ENCODE measurements at places on chromosomes 16 and 17.

DNA sequence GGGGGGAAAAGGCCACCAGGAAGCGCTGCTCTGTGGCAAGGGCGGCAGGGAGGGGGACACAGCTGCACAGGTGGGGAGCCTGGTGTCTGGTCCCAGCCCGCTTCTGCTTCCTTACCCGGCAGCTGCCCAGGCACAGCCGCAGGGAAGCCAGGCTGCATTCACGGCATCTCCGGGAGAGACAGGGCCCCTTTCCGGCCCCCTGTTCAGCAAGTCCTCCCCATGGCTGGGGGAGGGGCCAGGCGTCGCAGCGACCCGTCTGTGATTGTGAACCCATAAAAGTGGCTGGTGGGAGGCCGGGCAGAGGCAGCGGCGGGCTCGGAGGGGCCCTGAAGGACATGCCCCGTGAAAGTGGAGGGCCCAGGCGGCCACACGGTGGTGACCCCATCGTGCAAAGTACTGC, 28.7 kb downstream of the SOX8 start:
- DNase-seq, result no peak

DNA sequence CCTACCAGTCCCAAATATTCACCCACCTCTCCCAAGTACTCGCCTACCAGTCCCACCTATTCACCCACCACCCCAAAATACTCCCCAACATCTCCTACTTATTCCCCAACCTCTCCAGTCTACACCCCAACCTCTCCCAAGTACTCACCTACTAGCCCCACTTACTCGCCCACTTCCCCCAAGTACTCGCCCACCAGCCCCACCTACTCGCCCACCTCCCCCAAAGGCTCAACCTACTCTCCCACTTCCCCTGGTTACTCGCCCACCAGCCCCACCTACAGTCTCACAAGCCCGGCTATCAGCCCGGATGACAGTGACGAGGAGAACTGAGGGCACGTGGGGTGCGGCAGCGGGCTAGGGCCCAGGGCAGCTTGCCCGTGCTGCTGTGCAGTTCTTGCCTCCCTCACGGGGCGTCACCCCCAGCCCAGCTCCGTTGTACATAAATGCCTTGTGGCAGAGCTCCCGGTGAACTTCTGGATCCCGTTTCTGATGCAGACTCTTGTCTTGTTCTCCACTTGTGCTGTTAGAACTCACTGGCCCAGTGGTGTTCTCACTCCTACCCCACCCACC, 29.8 kb downstream of the POLR2A start:
- no peak for DNase-seq

GRCh38 chr16:57876210-57876609, 73.9 kb upstream of the KIFC3 start:
- DNase-seq, result no peak

DNA sequence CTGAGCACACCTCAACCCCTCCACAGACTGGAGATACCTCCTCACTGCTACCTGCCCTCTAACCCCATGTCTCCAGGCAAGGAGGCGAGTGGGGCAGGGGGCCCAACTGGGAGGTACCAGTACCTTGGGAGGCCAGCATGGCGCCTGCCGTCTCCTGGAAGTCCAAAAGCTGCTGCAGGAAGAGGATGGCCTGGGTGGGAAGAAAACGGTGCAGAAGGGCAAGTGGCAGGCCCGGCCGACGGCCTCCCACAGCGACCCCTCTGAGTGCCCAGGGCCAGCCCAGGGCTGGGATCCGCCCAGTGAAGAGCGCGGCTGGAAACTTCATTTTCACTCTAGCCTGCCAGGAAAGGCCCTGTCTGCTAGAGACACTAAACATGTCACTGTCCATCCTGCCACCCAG, 8.5 kb downstream of the ZACN start:
- DNase-seq, result no peak

DNA sequence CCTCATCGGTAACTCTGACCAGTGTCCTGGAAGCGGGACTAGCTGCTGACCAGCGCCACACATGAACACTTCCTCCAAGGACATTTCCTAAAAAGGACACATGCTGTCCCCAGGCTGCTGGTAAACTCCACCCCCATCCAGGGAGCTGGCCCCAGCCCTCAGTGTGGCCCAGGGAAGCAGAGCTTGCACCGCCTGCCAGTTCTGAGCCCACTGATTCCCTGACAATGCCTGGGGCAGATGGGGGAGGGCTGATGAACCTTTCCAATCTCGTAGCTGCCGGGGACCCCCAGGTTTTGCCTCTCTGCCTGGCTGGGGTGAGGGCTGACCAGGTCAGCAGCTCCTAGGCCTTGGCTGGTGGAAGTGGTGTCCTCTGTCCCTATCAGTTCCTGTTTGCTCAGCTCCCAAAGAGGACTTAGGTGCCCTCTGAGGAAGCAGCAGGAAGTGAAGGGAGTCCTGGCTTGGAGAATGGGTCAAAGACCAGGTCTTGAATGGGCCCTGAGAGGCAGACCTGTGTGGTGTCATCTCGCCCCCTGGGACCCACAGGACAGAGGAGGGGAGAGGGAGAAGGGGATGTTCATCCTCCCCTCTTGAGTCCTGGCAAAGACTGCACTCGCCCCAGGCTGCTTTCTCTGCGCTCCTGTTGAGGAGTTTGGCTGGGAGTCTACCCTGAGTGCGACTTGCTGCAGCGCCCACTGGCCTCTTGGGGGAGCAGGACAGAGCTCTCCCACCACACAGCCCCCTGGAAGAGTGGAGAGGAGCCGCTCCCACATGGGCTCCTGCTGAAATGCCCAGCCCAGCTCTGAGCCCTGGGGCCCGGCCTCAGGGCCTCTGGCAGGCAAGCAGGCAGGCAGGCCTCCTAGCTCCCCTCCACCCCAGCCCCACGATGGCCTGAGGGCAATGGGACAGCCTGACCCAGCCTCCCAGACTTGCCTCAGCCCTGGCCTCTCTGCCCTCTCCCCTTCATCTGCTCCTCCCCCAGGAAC, 16.8 kb downstream of the PDK2 start:
- DNase-seq, result no peak

DNA sequence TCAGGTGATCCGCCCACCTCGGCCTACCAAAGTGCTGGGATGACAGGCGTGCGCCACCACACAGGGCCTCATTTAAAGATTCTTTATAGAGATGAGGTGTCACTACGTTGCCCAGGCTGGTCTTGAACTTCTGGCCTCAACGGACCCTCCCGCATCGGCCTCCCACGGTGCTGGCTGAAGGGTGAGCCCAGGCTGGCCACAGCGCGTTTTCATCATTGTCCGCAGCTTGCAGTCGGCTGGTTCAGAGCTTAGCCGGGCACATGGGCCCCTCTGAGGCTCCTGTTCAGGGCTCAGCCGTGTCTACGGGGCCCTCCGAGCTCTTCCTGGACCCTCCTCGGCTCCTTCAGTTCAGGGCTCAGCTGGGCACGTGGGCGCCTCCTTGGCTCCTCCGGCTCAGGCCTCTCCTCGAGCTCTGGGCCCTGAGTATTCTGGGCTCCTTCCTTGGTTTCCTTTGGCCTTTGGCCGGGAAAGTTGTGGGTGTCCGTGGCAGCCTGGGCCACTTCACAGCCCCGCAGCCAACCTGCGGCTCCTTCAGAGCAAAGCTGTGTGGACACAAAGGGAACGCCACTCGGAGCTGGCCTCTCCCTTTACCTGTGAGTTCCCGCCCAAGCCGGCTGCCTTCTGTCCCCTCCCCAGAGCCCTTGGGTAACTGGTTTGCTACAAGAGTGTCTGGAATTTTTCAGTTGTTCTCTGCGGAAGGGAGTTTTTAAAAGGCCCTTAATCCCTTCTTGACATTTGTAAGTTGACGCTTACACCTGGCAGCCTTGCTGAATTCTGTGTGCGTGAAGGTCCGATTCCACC, 1.2 kb upstream of the MSLN start:
- no peak for DNase-seq

GRCh38 chr17:55806745-55807495, 56.1 kb downstream of the PCTP start:
- DNase-seq, result no peak

- DNase-seq, result no peak
Measured at GRCh38 chr17:43552229-43552837, 6.2 kb upstream of the ETV4 start.

DNA sequence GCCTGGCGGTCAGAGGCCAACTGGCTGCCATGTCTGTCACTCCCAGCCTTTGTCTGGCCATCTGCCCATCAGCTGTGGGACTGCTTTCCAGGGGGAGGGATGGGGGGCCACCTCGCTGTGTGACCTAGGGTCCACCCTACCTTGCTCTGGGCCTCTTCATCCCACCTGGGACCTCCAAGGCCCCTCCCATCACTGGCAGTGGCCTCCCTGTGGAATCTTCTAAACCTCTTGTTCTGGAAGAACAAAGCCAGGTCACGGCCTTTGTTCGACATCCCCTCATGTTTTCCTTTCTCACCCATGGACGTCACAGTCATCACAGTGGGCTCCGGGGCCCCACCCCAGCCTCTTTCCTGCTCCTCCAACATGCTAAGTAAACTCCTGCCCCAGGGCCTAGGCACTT, 24.0 kb downstream of the SPNS2 start:
- DNase-seq, result no peak

DNA sequence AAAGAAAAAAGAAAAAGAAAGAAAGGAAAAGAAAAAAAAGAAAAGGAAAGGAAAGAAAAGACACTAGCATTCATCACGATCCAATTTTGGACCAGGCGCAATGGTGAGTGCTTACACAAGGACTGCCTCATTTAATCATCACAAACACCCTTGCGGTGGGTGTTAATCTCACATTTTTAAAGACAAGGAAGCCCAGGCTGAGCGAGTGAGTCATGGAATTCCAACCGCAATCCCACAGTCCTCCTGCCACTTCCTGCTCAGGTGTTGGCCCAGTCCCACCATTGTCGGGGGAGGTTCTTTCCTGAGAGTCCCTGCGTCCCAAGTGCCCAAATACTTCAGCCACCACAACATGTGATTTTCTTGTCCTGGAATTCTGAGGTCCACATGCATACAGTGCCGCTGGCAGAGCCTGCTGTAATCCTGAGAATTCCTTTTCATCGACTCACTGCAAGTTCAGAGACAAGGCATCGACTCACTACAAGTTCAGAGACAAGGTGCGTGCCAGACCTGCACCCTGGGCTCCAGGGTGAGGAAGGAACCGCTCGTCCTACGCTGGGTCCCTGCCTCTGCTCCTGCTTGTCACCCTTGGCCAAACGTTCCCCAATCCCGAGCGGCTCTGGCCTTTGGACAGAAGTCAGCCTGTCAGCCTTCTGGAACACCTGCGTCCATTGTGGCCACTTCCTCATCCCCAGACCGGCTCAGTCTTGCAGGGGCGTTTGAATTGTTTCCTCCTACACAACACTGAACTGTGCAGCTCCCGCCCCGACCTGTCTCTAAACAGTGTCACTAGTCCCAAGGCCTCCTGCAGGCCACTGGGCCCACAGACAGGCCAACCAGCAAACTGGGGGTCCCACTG, 5.8 kb downstream of the ZG16B start:
- DNase-seq, result no peak

GRCh38 chr17:15169676-15170075, 95.5 kb downstream of the PMP22 start:
- no peak for DNase-seq
